ENCODE measurements at places on chromosomes 12 and 14. TPM values are rescaled to one million over a fixed set of nuclear protein-coding genes. Genes with fewer than 3 reads are reported as not detected.
A peak's percentile ranks its signal among the peaks of the same experiment; 100 is the strongest.

- no peaks in the 10 kb centered on the region for H3K27me3 ChIP-seq
- no peak overlapping the region for H3K4me3 ChIP-seq
- peaks cover 48% of the 10 kb centered on the region for H3K4me1 ChIP-seq
- peak overlapping the region; percentile 88 for H3K27ac ChIP-seq
Observed at GRCh38 chr14:49966971-49967630, 74.2 kb downstream of the ARF6 start.

DNA sequence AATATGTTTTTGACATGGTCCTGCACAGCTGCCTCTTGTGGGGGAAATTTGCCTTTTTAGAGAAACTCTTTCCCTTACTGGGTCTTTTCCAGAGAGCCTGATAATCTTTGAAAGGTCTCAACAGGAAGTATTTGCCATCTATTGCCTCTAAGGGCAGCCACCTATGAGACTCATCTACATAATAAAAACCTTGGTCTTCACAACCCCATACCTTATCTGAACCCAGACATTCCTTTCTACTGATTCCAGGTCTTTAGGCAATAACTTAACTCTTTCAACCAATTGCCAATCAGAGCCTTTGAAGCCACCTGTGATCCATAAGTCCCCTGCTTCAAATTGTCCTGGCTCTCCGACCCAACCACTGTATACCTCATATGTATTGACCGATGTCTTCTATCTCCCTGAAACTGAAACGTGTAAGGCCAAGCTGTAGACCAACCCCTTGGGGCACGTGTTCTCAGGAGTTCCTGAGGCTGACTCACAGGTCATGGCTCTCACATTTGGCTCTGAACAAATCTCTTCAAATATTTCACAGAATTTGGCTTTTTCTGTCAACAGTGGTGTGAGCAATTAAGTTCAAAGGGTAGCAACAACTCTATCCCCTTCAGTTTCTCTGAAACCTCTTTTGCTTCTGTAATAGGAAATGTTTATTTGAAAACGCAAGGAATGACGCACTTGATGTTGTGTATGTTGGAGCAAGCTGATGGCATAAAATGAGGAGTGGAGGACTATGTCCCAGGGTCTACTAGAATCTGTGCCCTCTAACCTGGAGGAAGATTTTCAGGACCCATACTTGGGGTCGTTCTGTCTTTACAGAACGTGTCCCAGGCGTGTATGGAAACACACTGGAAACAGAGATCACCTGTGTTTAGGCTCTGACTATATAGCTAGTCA lies 49.2 kb upstream of the EIF5 start:
- peaks cover 43% of the 10 kb centered on the region for H3K27me3 ChIP-seq
- no peak overlapping the region for H3K4me3 ChIP-seq
- DNase-seq = peak; percentile 17
- peaks cover 15% of the 10 kb centered on the region for H3K4me1 ChIP-seq
- no peak overlapping the region for H3K27ac ChIP-seq

- peak overlapping the region; percentile 38 for H3K27ac ChIP-seq
- DNase-seq = no peak
- H3K4me3 ChIP-seq = peak overlapping the region; percentile 6
- peaks cover 54% of the 10 kb centered on the region for H3K4me1 ChIP-seq
Observed at GRCh38 chr12:46360908-46361666, 11.5 kb downstream of the SLC38A2 start.

- H3K36me3 ChIP-seq = peaks cover 51% of the 10 kb centered on the region
- no peaks in the 10 kb centered on the region for H3K27me3 ChIP-seq
- H3K4me3 ChIP-seq = no peak overlapping the region
- H3K4me1 ChIP-seq = peaks cover 75% of the 10 kb centered on the region
- DNase-seq = no peak
- H3K27ac ChIP-seq = peak overlapping the region; percentile 79
Observed at GRCh38 chr14:74594606-74595005, 17.4 kb downstream of the LTBP2 start.

GRCh38 chr12:52790427-52791270 lies 5.3 kb downstream of the KRT3 start:
- no peak overlapping the region for H3K27ac ChIP-seq
- H3K36me3 ChIP-seq = no peaks in the 10 kb centered on the region
- no peak overlapping the region for H3K4me3 ChIP-seq
- no peak for DNase-seq

- H3K36me3 ChIP-seq = no peaks in the 10 kb centered on the region
- H3K4me1 ChIP-seq = peaks cover 63% of the 10 kb centered on the region
- H3K27ac ChIP-seq = peak overlapping the region; percentile 81
- no peaks in the 10 kb centered on the region for H3K27me3 ChIP-seq
Observed at GRCh38 chr14:99574099-99574880, 29.7 kb downstream of the CCDC85C start.

GRCh38 chr12:95218150-95219133 lies 835 bp downstream of the VEZT start:
- H3K27me3 ChIP-seq = no peaks in the 10 kb centered on the region
- DNase-seq = no peak
- peaks cover 59% of the 10 kb centered on the region for H3K4me1 ChIP-seq
- H3K36me3 ChIP-seq = peaks cover 3% of the 10 kb centered on the region
- peak overlapping the region; percentile 97 for H3K4me3 ChIP-seq

GRCh38 chr14:62062645-62063044 lies 300.4 kb downstream of the SNAPC1 start:
- no peak for DNase-seq
- H3K27ac ChIP-seq = no peak overlapping the region
- H3K4me1 ChIP-seq = peaks cover 9% of the 10 kb centered on the region

DNA sequence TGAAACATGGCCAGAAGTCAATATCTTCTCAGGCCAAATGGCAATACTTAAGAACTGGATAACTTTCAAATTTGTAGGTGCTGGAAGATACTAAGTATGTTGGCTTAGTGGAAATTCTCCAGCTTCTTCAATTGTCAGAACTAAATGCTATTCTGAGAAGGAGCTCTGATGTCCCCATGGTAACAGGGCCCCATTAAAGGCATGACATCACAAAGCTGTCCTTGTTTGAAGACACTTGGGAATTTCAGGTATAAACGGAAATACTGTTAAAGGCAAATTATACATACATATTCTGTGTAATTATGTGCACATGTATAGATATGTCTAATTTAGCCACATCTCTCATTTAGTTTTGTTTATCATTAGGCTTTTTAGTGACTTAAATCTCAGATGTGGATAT lies 210.0 kb upstream of the SEL1L start:
- no peak overlapping the region for H3K27ac ChIP-seq
- DNase-seq = no peak
- no peaks in the 10 kb centered on the region for H3K36me3 ChIP-seq
- no peaks in the 10 kb centered on the region for H3K27me3 ChIP-seq

GRCh38 chr12:65189028-65189718 lies 19.8 kb downstream of the LEMD3 start:
- H3K4me1 ChIP-seq = peaks cover 2% of the 10 kb centered on the region
- H3K36me3 ChIP-seq = peaks cover 2% of the 10 kb centered on the region
- DNase-seq = no peak
- H3K27me3 ChIP-seq = no peaks in the 10 kb centered on the region

- H3K4me1 ChIP-seq = peaks cover 19% of the 10 kb centered on the region
- peaks cover 24% of the 10 kb centered on the region for H3K36me3 ChIP-seq
- H3K27ac ChIP-seq = peak overlapping the region; percentile 51
- DNase-seq = no peak
- no peaks in the 10 kb centered on the region for H3K27me3 ChIP-seq
Observed at GRCh38 chr12:110199339-110200123, 75.4 kb downstream of the IFT81 start.

- H3K4me3 ChIP-seq = no peak overlapping the region
- no peaks in the 10 kb centered on the region for H3K36me3 ChIP-seq
- H3K27me3 ChIP-seq = no peaks in the 10 kb centered on the region
- no peak overlapping the region for H3K27ac ChIP-seq
- no peaks in the 10 kb centered on the region for H3K4me1 ChIP-seq
Observed at GRCh38 chr14:88201851-88202250, 121.2 kb downstream of the KCNK10 start.

DNA sequence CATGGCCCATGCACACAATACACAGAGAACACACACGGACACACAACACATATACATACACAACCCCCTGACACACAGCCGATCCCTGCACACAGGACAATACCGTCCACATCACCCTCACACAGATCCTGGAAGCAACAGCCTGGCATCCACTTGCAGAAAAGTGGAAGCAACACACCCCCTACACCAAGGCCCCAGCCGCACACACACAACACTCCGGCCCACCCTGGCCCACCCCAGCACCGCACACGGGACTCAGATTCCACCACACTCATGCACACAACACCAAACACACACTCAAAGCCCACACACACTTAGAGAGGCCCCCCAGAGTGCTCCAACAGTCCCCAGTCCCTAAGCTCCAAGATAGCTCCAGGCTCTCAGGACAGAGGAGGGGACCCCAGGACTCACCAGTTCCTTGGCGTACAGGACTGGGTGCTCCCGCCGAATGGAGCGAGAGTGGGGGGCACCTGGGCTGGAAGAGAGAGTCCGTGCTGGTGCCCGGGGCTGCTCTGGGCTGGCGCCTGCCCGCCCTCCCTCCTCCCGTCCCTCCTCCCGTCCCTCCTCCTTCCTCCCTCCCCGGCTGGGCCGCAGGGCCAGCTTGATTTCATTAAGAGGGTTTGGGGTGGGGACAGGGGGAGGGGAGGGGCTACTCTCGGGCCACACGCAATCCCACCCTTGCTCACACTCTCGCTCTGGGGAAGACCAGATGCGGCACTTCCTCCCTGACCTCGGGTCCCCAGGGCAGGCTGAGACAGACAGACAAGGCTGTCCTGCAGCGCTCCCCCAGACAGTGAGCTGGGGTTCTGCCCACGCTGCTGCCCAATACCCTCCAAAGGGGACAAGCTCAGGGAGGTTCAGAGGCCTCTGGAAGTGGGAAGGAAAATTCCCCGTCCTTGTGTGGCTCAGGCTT lies at the start of gene TMEM119:
Gene TMEM119 (minus strand): TSS at position 526 of the 913 bp plus-strand sequence. CDS start 5,701 bp downstream, outside the sequence.
- H3K36me3 ChIP-seq = no peaks in the 10 kb centered on the region
- H3K4me1 ChIP-seq = peaks cover 11% of the 10 kb centered on the region
- no peaks in the 10 kb centered on the region for H3K27me3 ChIP-seq
- no peak within 1 kb of the TSS for H3K4me3 ChIP-seq

DNA sequence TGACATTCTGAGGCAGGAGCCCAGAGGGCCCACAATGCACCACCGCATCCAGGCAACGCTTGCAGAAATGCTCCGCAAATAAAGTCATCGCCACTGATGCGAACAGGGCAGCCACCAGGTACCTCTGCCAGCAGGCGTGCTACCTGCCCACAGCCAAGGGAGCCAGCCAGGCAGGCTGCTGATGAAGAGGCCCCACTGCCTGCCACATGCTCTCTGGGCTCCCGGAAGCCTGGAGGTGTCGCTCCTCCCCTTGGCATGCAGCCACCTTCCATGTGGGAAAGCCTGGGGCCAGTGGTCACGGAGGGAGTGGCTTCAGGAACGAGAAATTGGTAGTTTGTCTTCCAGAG lies 14.7 kb downstream of the GPR132 start:
- no peak overlapping the region for H3K4me3 ChIP-seq
- H3K4me1 ChIP-seq = peaks cover 2% of the 10 kb centered on the region
- DNase-seq = no peak
- no peaks in the 10 kb centered on the region for H3K36me3 ChIP-seq
- no peak overlapping the region for H3K27ac ChIP-seq
- H3K27me3 ChIP-seq = peaks cover 2% of the 10 kb centered on the region

- H3K27me3 ChIP-seq = no peaks in the 10 kb centered on the region
- no peak for DNase-seq
- no peak overlapping the region for H3K4me3 ChIP-seq
- H3K27ac ChIP-seq = peak overlapping the region; percentile 65
Observed at GRCh38 chr12:12333407-12334366, 16.4 kb downstream of the MANSC1 start.

- H3K4me3 ChIP-seq = no peak overlapping the region
- no peaks in the 10 kb centered on the region for H3K36me3 ChIP-seq
- H3K27me3 ChIP-seq = no peaks in the 10 kb centered on the region
- H3K27ac ChIP-seq = no peak overlapping the region
- H3K4me1 ChIP-seq = no peaks in the 10 kb centered on the region
- DNase-seq = no peak
Observed at GRCh38 chr12:131367983-131368667, 342.8 kb upstream of the SFSWAP start.

DNA sequence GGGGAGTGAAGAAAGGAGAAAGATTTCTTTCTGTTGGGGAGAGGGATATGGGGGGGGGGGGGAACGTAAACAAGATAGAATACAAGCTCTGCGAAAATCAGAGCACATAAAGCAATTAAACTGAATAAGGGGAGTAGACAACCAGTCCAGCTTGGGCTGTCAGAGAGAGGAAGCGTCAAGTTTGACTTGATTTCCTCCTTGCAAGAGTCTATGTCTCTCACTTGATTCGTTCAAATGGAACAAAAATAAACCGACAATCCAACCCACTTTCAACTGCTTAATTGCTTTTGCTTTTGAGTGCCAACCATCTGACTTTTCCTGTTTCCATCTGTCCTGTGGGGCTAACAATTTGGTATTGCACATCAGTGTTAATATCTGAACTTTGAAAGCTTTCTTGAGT lies 942 bp downstream of the SYT1 start:
- H3K36me3 ChIP-seq = no peaks in the 10 kb centered on the region
- H3K27ac ChIP-seq = no peak overlapping the region
- peaks cover 18% of the 10 kb centered on the region for H3K4me1 ChIP-seq
- DNase-seq = no peak
- peaks cover 71% of the 10 kb centered on the region for H3K27me3 ChIP-seq
- H3K4me3 ChIP-seq = no peak overlapping the region

DNA sequence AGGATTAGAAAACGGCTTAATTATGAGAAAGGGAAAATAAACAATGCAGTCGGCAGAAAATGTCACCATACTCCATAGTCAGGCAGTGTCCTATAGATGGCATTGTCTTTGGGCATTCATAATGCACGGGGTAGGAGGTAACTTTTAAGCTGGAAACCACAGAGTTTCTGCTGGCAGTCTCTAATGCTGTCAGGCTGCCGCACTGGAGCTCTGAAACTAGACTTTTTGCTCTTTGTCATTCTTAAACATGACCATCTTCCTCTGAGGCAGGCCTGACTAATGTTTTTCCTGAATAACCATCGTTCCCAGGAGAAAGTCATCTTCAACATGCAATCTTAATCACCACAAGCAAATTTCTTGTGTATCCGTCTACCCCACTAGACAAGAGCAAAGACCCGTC lies 108.8 kb downstream of the ETNK1 start:
- peaks cover 28% of the 10 kb centered on the region for H3K4me1 ChIP-seq
- DNase-seq = no peak
- no peaks in the 10 kb centered on the region for H3K36me3 ChIP-seq

GRCh38 chr14:89294060-89294459 lies 123.0 kb downstream of the FOXN3 start:
- H3K27me3 ChIP-seq = no peaks in the 10 kb centered on the region
- DNase-seq = no peak
- peaks cover 12% of the 10 kb centered on the region for H3K36me3 ChIP-seq
- no peak overlapping the region for H3K27ac ChIP-seq

Gene KCNA5
- total RNA-seq = not detected

Gene ABCD4
- total RNA-seq = 58.6 TPM

Gene GUCY2C
- not detected for total RNA-seq

Gene SYT1
- 1.7 TPM for total RNA-seq

Gene HOXC6
- not detected for total RNA-seq

Gene BTG1
- total RNA-seq = 107 TPM

Gene CAPZA3
- not detected for total RNA-seq

Gene COCH
- total RNA-seq = 4.8 TPM

Gene SPX
- total RNA-seq = 9.4 TPM

Gene CLEC4C
- total RNA-seq = not detected

Gene TTC9
- 0.99 TPM for total RNA-seq

Gene OSGEP
- total RNA-seq = 35.7 TPM

Measured in osteocyte (in vitro differentiated cells).